ENCODE measurements at places on chromosomes 2 and 18.
A peak's percentile ranks its signal among the peaks of the same experiment; 100 is the strongest.

DNA sequence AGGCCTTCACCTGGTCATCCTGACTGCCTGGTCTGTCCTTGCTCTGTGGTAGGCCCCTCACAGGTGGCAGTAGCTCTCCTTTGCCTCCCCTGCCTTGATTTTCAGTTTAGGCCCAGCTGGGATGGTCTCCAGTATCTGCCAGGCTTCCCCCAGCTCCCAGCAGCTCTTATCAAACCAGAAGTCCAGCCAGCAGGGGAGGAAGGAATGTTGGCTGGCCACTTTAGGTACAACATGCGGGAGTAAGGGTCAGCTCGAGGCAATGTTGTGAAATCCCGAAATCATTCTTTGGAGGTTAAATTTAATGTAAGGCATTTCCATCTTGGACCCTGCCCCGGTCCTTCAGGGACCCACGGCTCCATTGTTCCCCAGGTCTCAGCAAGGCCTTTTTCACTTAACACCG, 16.8 kb downstream of the ATP6V1C2 start:
- no peak for DNase-seq

- DNase-seq: peak; percentile 74
Measured at GRCh38 chr2:12717191-12718014, 667 bp downstream of the TRIB2 start.

DNA sequence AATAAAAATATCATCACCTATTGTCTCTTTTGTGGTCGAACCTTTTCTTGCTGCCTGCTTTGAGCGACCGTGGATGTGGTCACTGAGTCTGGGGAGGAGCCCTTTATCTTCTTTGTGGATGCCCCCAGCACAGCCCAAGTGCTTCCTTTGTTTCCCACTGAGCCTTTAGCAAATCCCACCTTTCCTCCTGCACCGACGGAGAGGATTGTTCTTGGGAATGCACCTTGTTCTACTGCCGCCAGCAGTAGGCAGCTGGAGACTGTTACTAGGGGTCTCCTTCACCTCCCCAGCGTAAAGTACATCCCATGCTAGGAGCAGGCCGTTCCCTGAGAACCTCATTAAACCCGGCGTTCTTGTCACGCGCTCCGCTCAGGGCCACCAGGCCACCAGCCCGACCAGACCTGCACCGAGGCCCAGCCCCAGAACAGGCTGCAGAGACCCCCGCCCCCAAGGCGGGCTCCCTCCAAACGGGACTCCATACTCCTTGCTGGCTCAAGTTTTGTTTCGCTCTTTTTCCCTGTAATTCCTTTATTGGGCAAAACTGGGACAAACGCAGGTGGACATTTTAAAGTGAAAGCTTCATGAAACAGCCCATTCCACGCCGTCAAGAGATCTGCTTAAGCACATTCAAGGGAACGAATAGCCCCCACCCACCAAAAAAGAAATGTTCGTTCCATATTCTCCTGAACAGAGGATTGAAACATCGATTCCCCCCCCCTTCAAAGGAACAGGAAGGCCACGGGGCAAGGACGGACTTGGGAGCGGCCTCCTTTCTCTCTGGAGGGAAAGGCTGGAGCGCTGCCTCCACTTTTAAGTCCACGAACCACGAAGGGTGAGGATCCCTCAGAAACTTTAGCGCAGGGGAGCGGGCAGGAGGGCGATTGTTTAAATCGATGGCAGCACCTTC, 1.1 kb upstream of the MAT2A start:
- peak; percentile 66 for DNase-seq

DNA sequence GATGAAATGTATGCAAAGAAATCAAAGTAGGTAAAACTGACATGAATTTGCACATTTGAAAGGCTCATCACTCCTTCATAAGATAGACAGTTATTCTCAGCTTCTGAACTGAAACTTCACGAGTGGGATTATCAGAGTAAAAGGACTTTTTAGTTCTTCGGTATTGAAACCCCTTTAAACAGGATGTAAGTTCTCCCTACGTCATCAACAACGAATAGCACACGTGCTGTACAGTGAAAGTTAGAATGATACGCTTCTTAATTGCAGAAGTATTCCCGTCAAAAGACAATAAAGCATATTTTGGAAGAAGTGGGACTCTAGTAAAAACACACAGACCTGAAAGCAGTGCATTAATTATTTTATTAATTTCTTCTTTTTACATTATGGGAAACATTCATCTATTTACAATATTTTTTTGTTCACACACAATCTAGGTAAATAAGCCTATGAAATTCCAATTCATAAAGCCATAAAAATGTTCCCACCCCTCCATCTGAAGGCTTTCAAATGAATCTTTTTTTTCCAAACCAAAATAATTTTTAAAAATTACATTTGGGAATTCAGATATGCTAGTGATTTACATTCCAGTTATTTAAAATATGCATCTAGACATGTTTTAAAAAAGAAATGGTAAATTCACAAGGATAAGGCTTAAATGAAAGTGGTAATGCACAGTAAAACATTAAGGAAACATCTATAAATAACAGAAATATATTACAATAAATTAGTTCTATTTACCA, 45.9 kb downstream of the TGIF1 start:
- DNase-seq: no peak

GRCh38 chr2:48423376-48423775, 106.6 kb upstream of the STON1 start:
- DNase-seq: no peak

Measured in WTC11 (cell line).